ENCODE measurements at places on chromosomes 4 and X.

DNA sequence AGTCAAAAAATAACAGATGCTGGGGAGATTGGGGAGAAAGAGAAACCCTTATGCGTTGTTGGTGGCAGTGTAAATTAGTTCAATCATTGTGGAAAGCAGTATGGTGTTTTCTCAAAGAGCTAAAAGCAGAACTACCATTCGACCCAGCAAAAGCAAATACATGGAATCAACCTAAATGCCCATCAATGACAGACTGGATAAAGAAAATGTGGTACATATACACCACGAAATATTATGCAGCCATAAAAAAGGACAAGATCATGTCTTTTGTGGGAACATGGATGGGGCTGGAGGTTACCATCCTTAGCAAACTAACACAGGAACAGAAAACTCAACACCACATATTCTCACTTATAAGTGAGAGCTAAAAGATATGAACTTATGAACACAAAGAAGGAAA lies 188.9 kb downstream of the CAMK2D start:
- DNase-seq = no peak

DNA sequence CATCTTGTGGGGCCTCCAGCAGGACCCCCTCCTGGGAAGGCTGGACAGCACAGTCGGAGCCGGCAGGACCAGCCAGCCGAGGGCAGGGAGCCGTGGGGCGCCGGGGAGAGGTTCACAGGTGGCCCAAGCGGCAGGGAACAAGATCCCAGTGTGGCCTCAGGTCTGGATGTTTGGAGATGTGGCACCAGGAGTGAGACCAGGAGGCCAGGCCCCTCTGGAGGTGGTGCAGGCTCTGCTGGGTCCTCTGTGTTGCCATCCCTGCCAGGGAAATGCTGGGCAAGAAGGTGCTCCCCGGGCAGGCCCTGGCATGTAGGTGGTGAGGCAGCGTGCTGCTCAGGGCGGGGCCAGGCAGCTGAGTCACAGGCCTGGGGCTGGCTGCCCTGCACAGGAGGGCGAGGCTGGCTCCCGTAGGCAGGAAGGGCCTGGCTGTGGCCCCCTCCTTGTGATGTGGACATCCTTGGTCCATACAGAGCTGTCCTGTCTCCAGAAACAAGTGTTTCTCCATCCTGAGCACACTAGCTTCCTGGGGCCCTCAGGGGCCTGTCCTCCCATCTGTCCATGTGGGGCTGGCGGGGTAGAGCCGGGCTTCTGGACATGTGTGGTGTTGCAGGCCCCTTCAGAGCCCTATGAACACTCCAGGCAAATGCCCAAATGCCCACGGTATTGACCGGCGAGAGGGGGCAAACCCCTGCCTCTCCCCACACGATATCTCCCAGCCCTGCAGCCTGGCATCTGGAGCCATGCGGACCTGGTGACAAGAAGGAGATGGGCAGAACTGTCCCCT lies 4.8 kb upstream of the HGFAC start:
- DNase-seq = no peak

DNA sequence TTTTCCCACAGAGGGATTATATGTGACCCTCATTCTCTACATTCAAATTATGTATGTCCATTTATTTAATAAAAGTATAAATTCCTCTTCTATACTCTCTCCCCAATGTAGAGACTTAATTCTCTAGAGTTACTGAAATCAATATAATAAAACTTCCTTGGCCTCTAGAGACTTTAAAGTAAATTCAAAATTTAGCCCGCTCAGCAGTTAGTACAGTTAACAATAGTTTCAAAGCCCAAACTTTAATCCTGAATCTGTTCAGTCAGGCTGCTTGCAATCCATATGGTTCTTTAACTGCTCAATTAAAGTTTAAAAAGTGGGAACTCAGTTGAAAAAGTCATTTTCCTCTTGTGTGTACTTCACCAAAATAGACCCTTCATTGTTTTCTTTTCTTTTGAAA lies 2558.4 kb downstream of the ARAP2 start:
- no peak for DNase-seq

DNA sequence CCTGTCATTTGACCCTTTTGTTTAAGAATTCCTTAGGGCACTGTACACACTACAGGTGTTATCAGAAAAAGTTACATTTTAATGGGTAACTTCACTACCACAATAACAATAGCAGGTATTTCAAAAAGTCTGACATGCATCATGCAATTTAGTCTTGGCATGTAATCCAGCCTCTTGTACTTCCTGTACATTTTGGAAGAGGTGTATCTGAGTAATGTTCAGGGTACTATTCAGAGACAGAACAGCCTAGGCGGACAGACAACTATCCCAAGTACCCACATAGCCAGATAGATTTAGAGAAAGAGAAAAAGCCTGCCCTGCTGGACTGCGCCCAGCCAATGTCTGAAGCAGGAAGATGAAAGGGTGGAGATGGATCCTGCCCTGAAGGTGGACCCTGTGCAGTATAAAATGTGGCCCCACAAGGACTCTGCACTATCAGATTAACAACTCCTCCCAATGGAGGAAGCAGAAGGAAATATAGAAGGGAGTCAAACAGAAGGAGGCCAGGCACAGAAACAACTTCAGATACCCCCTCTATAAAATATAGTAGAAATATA lies 8.5 kb downstream of the UGT2B7 start:
- DNase-seq = no peak

DNA sequence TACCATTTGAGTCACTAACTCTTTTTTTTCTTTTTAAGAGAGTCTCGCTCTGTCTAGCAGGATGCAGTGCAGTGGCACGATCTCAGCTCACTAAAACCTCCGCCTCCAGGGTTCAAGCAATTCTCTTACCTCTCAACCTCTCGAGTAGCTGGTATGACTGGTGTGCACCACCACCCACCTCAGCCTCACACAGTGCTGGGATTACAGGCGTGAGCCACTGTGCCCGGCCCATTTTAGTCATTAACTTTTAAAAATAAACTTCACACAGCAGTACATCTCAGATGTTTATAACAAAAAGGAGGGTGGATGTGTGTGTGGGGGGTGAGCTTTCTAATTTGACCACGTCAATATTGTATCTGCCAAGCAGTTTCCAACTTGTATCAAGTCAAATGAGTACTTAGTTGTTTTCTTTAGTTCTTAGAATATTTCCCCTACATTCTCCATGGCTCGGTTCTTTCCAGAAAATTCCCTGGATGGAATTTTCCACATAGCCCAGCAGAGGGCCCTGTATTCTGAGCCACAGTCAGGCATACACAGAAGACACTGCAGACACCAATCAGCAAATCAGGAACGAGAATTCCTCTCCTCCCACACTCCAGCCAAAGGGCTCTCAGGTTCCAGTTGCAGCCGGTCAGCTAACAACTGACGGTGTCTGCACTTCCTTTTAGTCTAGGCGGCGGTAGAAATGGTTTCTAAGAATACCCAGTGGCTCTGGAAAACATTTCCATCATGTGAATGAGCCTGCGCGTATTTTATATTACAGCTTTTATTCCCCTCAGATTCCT lies 20.1 kb upstream of the ARAF start:
- DNase-seq = peak; percentile 64

- no peak for DNase-seq
Measured at GRCh38 chr4:65083076-65083475, 587.2 kb downstream of the EPHA5 start.

- peak; percentile 40 for DNase-seq
Measured at GRCh38 chr4:140308366-140309123, 64.9 kb upstream of the SCOC start.

DNA sequence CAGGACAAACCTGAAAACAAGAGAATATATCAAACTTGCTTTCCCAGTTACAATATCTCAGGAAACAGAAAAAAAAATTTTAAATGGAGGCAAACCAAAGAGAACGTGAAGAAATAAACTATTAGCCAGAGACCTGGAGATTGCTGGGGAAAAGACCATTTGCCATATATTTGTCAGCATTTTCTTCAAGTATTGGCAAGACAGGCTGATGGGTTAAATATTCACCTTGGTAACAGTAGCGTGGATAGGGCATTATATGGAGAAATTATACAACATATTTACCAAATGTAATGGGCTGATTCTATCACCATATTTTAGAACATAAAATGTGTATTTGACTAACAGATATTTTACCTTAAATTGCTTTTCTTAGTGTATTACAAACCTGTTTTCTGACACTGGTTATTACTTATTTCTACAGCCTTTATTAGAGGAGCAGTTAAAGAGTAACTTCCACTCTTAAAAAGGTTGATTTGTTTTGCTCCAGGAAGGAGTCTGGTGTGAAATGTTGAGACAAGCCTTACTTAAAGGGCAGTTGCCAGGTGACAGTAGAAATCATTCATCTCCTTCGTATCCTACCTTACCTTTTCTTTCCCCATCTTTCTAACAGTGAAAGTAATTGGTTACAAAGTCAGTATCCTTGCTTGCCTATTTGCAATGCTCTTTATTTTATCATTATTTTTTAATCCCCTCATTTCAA lies 575.5 kb downstream of the GBA3 start:
- no peak for DNase-seq

DNA sequence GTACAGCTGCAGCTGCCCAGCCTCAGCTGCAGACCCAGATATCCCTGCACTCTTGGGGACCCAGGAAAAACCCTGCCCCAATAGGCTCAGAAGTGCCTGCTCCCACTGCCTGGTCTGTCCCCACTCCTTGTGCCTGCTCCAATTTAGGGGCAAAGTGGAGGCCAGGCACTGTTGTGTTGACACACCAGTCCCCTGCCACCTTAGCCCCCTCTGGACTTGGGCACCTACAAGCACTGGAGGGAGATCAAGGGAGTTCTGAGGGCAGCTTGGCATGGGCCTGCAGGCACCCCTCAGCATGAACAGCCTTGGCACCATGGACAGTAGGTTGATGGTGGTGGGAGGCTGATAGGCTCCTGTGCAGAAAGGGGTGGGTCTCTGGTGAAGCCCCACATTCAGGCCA lies 2020.8 kb upstream of the ADGRL3 start:
- no peak for DNase-seq

DNA sequence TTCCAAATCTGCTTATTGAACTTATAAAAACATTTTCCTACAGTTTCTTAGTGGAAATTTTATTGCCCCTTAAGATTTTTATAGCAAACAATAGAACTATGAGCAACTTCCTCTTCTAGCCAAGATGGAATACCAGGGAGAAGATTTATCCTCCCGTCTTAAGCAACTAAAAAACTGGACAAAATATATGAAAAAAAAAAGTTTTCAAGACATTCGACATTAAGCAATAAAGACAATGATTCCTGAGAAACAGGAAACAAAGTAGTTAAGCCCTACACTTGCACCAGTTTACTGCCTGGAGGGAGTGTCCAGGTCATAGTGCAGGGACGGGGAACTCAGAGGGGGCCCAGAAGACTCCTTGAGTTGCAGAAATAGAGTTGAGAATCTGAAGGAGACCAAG lies 516.1 kb upstream of the DIPK2B start:
- no peak for DNase-seq

GRCh38 chrX:115499112-115499805 lies 61.7 kb upstream of the PLS3 start:
- no peak for DNase-seq

- DNase-seq = no peak
Measured at GRCh38 chr4:182143086-182143821, 99.9 kb upstream of the TENM3 start.

DNA sequence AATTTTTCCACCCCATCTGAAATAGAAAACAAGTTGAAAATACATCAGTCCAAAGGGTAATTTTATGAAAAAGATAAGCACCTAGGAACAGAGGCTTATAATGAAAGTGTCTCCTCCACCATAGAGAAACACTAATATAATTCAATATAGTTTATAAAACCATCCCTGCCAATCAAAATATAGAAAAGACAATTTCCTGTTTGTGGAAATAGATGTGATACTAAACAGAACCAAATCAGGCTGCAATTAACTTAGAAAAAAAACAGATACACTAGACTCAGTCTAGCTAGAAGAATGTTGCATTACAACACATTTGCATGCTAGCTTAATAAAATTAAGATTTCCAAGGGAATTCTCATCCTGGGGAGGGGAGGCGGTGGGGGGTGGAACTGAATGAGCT lies 68.2 kb downstream of the ENOX2 start:
- no peak for DNase-seq

- DNase-seq = no peak
Measured at GRCh38 chr4:116217781-116218180, 867.6 kb downstream of the TRAM1L1 start.

- DNase-seq = no peak
Measured at GRCh38 chr4:75848891-75849290, 53.4 kb downstream of the PPEF2 start.

DNA sequence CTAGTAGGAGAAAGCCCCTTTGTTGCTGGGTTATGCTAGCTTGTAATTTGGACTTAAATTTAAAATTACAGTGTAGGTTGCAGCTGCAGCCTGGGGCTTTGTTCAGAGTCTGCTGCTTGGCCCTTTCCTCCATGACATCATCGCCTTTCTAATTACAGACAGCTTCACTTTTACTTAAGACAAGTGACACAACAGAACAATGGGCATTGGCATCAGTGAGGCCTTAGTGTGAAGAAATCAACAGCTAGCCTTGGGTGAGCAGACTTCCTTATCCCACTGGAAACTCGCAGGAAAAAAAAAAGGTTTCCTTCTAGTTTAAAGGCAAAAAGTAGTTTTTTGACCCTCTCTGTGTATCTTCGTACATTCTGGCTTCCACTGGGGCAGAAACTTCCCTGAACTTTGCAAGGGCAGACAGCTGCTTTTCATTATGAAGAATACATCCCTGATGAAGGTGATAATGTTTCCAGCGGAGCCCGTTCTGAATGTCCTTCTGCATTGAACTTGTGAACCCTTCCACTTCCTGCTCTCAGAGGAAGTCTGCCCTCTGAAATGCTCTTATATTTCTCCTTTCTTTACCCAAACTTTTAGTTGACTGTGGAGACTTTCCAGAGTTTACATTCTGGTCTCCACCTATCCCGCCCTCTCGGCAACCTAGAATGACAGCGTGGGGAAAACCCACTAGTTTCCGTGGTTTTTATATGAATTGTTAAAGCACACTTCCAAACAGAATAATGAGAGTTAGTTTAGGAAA lies 123.2 kb upstream of the FAM9C start:
- no peak for DNase-seq

GRCh38 chr4:152032722-152033131 lies 271.9 kb upstream of the GATB start:
- DNase-seq = peak; percentile 8

GRCh38 chr4:70996018-70996360 lies 2.5 kb downstream of the DCK start:
- no peak for DNase-seq

GRCh38 chr4:183349673-183350072 lies 27.4 kb upstream of the CLDN24 start:
- peak; percentile 93 for DNase-seq

- DNase-seq = no peak
Measured at GRCh38 chrX:41960142-41960541, 36.8 kb upstream of the CASK start.

All from fibroblast of skin of left biceps (primary cell).